ENCODE measurements at places on chromosomes 2 and 18.
A peak's percentile ranks its signal among the peaks of the same experiment; 100 is the strongest.

DNA sequence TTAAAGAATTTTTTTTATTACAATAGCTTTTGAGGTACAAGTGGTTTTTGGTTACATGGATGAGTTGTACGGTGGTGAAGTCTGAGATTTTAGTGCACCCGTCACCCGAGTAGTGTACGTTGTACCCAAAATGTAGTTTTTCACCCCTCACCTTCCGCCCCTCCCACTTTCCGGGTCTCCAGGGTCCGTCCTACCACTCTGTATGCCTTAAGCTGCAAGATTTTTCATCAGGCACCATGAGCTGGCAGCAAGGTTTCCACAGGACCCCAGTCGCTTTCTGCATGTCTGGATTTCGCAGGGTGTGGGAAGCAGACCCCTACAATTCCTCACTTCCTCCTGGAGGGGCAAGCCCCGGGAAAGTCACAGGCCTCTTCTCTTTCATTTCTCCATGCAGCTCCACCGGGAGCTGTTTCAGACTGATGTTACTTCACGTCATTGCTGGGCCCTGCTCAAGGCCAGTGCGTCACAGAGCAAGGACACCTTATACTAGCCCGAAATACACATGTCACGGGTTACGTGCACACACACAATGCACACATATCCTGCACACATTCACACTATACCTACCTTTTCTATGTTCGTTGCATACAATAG, 179.1 kb downstream of the ZFP36L2 start:
- DNase-seq: no peak

DNA sequence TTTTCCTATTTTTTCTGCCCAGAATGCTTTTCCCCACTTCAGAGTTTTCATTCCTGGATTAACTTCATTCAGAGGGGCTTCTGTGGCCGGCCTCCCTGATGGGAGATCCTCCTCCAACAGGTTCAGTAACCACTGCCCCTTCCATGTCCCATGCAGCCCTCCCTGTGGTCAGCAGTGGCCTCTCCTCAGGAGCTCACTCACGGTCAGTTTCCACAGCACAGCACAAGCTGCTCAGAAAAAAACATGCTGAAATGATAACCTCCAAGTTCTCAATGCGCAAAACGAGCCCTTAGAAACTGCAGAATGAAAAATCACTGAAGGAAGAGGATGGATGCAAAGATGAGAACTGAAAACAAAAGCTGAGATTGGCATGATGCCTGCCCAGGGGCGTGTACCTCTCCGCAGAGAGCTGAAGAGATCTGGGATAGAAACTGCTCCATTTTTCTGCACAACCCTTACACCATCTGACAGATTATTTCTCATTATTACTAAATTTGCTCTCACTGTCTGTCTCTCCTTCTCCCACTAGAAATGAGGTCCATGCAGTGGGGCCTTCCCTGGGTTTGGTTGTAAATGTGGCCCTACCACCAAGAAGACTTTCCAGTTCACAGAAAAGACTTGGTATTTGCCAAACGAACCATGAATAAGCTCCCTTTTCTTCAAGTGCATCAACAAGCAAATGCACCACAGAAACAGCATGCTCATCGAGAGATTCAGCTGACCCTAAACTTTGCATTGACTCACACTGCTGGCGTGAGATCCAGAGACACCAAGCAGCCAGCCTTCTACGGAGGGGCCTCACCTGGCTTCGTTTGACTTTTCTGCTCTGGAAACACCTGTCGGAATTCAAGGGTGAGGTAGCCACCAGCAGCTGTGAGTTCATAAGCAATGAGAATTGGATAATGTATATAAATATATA, 51.5 kb downstream of the TMEM18 start:
- no peak for DNase-seq

GRCh38 chr2:241733391-241734207, 831 bp upstream of the D2HGDH start:
- DNase-seq: no peak

DNA sequence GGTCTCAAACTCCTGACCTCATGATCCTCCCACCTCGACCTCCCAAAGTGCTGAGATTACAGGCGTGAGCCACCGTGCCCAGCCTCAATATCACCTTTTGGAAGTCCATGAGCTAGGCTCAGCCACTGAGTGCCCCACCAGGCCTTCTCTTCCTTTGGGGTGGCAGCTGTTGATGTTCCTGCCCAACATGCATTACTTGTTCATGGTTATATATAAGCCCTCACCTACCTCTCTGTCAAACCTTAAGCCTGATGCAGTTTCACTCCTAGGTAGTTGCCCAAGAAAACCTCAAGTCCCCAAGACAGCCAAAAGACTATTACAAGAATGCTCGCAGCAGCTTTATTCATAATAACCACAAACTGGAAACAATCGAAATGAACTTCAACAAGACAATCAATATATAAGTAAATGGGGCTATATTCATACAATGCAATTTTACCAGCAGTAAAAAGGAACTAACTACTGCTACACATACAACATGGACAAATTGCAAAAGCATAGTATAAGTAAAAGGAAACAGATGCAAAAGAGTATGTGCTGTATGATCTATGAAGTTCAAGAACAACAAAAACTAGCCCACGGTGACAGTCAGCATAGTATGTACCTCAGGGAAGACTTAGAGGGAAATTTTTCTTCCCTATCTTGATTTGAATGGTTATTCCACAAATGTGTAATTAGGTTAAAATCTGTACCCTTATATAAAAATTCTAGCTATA, 59.6 kb upstream of the REL start:
- DNase-seq: no peak

DNA sequence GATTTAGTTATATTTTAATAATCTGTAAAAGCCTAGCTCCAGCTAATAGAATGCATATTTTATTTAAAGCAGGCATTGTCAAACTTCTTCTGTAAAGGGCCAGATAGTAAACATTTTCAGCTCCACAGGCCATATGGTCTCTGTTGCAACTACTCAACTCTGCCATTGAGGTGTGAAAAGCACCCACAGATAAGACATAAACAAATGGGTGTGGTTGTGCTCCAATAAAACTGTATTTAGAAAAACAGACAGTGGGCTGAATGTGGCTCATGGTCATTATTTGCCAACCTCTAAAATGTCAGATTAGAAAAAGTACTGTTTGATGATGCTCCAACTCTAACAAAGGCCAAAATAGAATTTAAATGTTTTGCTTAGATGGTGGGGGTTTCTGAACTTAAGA, 519.9 kb downstream of the RNF144A start:
- DNase-seq: no peak

DNA sequence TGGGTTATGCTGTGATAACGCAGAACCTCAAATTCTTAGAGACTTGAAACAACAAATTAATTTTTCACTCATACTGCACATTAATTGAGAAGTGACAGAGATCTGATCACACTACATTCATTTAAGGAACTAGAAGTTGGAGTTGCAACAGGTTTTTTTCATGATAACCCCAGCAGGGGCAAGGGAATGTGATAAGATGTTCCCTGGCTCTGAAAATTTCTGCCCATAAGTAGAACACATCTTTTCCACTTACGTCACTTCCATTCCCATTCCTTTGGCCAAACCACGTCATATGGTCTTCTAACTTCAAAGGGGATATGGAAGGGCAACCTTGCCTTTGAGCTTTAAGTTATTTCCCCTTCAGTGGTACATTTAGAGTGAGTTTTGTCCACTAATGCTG, 29.7 kb upstream of the PSME4 start:
- DNase-seq: peak; percentile 87

DNA sequence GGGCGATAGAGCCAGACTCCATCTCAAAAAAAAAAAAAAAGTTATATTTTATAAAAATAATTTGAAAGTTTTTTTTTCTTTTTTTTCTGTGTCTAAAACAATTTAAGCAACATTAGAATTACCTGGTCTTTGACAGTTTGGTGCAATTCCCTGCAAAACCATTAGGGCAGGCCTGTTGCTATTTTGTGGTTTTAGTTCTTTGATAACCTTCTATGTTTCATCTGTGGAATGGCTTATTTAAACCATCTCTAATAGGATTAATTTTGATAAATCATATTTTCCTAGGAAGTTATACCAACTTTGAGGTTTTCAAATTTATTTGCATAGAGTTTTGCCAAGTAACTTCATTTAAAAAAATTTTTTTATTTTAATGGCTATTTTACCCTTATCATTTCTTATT, 141.2 kb upstream of the TWIST2 start:
- peak; percentile 2 for DNase-seq

- no peak for DNase-seq
Measured at GRCh38 chr18:3538456-3538855, 88.5 kb downstream of the TGIF1 start.

DNA sequence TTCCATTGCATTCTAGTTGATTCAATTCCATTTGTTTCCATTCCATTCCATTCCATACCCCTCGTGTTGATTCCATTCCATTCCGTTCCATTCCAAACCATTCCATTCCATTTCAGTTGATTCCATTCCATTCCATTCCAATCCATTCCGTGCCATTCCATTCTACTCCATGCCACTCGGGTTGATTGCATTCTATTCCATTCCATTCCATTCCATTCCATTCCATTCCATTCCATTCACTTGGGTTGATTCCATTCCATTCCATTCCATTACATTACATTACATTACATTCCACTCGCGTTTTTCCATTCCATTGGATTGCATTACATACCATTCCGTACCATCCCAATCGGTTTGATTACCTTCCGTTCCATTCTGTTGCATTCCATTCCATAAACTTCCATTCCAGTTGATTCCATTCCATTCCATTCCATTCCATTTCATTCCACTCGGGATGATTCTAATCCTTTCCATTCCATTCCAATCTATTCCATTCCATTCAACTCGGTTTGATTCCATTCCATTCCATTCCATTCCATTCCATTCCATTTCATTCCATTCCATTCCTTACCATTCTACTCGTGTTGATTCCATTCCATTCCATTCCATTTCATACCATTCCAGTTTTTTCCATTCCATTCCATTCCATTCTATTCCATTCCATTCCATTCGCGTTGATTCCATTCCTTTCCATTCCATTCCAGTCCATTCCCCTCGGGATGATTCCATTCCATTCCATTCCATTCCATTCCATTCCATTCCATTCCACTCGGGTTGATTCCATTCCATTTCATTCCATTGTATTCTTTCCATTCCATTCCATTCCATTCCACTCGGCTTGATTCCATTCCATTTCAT, 1140.4 kb downstream of the RPIA start:
- no peak for DNase-seq

GRCh38 chr2:3464401-3465005, 54.8 kb downstream of the ADI1 start:
- DNase-seq: no peak

DNA sequence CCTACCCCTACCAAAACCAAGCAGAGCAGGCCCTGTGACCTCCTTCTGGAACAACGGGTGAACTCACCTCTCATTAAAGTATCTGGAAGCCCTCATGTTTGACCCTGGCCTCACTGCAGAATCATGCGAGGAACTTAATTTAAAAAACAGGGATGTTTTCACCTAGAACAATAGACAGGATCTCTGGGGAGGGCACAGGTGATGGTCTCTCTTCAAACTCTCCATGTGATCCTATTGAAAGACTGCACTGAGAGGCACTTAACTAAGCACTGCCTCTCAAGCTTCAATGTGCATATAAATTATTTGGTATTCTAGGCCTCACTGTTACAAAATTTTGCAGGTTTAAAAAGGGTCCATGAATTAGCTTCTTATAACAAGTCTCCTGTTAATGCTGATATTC, 7.5 kb downstream of the ZNF519 start:
- no peak for DNase-seq

DNA sequence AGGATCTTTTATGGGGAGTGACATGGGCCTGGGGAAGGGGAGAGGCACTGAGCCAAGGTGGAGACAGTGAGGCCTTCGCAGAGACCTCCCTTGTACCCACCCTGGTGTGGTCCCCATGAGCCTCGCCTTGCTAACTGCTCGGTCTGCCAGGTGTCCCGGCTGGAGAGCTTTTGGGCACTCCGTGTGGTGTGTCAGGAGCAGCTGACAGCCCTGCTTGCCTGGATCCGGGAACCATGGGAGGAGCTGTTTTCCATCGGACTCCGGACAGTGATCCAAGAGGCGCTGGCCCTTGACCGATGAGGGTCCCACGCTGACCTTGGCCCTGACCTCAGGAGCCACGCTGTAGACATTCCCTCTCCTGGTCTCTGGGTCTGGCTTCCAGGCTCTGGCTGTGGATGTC, 11.5 kb upstream of the SLC4A3 start:
- DNase-seq: no peak

DNA sequence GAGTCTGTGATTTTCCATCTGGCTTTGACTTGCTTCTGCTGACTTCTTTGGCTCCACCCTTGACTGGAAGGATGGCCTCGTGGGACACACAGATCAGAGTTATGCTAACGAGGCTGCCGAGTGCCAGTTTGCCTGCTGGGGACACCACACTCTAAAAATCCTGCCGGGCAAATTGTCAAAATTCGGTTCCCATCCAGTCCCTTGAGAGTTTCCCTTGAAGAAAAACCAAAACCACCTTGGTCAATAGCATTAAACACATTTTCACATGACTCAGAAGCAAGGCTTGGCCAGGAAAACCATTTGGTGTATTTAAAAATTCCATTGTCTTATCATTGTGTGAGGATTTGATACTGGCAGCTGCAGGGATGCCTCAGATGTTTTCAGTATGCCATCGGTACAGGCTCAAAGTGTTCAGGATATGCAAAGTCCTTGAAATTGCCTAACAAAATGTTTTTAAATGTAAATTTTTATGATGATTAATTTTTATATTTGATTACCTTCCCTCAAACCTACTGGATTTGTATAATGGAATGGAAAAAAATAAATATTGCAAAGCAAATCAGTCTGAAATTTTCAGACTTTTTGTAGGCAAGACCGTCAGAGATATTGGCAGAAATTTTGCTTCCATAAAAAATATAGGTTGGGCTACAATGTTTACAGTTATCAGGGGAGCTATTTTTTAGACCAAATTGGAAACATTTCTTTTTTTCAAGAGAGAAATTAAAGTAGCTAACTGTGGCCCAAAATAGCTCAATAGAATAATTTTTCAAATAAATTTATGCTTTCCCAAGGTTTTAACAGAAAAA, 41.6 kb downstream of the KCNE4 start:
- DNase-seq: no peak

DNA sequence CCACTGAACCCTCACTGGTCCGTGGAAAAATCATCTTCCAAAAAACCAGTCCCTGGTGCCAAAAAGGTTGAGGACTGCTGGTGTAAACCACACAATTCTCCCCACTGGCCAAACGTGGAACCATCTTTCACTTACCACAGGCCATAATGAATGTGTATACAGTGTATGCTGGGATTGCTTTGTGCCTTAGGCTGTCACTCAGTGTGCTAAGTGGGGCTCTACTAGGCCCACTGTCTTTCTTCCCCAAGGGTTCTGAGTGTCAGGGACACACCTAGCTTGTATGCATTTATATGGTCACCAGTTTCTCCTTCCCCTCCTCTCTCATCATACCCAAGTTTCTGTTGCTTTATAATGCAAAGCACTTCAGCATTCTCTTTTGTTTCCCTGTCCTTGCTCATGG, 27.2 kb downstream of the SCYGR8 start:
- no peak for DNase-seq
